Stimulated activated CD4-positive, alpha-beta T cell treated with anti-CD3 and anti-CD28 coated beads, Interleukin-1b, Interleukin-23, amount 100 ng/mL, for 1 hour (primary cell): ENCODE measurements at places on chromosomes 7 and 10.

- no peak for DNase-seq
These were observed 35.1 kb downstream of the BET1 start for GRCh38 chr7:93968911-93969620.

GRCh38 chr7:96055717-96056116 lies 266.2 kb downstream of the SLC25A13 start:
- DNase-seq: no peak

DNA sequence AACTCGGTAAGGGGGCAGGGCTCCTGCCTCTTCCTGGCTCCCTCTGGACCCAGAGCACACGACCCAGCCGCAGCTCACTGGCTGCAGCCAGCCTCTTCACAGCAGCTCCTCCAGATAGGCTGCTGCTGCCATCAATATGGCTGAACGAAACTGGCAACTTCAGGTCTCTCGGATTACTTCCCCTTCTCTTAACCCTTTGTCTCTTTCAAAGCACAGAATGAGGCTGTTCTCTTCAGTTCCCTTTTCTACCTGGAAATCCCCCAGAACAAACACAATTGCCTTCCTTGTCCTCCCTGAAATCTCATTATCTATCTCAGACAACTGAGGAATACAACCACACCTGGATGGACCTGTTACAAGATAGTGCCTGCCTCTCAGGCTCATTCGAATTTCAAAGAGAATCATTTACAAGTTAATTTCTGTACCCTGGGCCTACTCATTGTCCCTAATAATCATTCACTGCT lies 193.4 kb upstream of the MBL2 start:
- no peak for DNase-seq

DNA sequence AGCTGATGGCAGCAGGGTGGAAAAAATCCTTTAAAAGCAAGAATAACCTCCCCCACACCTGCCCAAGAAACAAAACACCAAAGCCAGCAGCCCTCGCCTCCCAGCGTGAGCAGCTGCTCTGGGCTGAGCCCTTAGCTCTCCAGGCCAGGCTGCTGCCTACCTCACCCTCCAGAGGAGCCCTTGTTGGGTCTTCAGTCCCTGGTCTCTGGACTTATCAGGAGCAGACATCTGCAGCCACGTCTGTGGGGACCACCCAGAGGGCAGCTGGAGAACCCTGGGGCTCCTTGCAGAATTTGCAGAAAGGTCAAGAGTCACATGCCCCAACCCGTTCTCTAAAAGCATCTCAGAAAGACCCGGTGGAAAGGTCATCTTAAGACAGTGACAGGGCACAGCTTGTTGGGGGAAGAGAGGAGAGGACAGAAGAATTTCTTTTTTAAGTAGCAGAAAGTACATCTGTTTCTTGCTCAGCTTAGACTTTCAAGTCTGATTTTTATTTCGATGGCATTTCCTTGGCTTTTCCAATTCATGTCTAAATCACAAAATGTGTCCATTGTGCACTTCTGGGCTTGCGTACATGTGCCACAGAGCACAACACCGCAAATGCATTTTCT lies 425.7 kb upstream of the NFE2L3 start:
- DNase-seq: no peak

GRCh38 chr10:71077796-71078453 lies 134.4 kb upstream of the UNC5B start:
- DNase-seq: no peak

DNA sequence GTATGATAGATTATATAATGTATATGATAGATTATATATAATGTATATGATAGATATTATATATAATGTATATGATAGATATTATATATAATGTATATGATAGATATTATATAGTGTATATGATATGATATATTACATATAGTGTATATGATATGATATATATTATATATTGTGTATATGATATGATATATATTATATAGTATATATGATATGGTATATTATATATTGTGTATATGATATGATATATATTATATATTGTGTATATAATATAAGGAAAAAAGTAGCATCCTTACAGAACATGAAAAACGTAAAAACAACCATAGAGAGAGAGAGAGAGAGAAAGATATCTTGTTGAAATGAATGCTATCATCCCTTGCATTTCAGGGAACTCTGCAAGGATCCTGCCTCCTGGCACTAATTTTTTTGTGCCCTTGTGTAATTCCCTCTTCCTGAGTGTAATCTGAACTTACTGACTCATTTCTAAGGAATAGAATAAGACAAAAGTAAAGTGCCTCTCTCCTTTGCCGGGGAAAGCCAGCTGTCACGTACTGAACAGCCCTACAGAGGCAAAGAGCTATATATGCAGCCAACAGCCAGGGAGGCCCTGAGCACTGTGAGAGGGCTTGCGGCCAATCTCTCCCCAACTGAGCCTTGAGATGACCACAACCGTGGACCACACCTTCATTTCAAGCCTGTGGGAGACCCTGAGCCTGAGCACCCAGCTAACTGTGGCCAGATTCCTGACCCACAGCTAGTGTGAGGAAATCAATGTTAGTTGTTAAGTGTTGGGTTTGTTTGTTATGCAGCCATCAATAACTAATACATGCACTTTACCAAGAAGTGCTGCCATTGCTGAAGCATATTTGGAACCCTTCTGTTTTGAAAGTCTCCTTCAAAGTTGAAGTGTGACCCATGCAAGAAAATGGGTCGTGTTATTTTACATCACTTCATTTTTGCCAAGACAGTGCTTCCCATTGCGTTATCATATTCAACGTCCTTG lies 61.1 kb upstream of the EZH2 start:
- DNase-seq: no peak

DNA sequence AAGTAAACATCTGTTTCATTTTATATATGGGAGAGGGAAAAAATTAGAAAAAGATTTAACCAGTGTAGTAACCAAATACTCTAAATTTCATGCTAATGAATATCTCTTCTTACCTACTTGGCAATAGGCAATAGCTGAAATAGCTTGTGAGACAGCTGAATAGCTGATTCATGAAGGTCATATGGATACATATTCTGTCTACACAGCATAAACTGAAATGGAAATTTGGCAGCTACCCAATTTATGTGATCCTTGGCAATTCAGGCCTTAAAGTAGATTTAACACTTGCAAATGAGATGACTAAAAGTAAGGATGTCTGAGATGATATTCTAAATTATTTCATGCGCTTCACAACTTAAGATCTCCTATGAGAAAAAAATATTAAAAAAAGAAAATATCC lies 261.2 kb upstream of the SEMA3A start:
- DNase-seq: no peak

GRCh38 chr7:154505362-154505761 lies 453.2 kb downstream of the DPP6 start:
- DNase-seq: no peak

GRCh38 chr7:8823486-8823885 lies 390.1 kb downstream of the NXPH1 start:
- no peak for DNase-seq
